Memory B cell (primary cell): ENCODE measurements at places on chromosomes 7 and 10.

DNA sequence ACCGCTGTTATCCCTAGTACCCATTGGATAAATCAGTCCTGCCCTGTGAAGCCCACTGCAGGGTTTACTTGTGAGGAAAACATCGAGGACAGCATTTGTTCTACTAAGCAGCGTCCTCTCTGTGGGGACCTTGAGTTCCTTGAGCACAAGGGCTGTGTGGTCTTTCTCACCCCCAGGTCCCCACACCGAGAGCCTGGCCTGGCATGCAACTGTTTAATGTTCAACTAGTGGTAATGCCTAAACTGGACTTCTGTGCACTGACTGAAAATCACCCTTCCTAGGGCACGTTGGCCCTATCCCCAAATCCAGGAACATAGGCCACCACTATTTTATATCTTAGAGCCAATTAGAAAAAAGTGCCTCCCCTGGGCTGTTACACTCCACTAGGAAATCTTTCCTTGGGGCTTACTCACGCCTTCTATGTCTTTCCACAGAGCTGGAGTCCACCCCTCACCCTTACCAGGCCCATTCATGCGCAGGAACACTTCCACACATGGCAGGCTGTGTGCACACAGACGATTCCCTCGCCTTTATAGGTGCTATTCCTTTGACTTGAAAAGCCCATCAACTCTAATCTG is 1.7 kb upstream of the TMEM213 start:
- DNase-seq: no peak

- no peak for DNase-seq
Observed at GRCh38 chr10:22714479-22715289, at the start of gene PIP4K2A. PIP4K2A (minus strand) TSS chr10:22714578; CDS start chr10:22714326, 252 bp downstream.

DNA sequence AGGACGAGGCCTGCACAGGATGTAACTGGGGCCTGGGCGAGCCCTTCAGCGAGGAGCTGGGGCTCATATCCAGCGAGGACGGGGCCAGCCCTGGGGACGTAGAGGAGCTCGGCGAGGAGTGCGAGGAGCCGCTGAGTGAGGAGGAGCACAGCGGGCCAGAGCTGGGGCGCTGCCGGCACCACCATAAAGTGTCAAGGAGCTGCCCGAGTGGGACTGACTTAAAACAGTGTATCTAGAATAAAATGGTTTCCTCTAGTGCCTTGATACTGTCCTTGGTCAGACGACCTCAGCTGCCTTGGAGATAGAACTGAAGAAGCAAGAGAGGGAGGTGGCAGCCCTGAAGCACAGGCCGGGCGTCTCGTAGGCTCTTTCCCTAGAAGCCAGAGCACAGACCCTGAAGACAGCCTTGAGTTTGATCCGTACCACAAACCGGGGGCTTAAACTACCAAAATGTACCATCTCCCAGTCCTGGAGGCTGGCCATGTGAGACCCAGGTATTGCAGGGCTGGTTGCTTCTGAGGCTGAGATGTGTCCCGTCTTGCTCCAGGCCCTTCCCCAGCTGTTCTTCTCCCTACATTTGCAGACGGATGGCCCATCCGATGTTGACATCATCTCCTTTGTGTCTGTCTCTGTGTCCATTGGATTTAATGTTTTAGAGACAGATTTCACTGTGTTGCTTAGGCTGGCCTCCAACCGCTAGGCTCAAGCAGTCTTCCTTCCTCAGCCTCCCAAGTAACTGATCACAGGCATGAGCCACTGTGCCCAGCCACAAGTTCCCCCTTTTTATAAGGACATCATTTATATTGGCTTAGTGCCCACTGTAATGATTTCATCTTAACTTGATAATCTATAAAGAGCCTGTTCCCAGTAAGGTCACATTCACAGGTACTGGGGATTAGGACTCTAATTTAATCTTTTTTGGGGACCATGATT is 35.8 kb downstream of the DNAJB6 start:
- DNase-seq: no peak

GRCh38 chr7:30148426-30148825 is 13.6 kb downstream of the MTURN start:
- DNase-seq: no peak

DNA sequence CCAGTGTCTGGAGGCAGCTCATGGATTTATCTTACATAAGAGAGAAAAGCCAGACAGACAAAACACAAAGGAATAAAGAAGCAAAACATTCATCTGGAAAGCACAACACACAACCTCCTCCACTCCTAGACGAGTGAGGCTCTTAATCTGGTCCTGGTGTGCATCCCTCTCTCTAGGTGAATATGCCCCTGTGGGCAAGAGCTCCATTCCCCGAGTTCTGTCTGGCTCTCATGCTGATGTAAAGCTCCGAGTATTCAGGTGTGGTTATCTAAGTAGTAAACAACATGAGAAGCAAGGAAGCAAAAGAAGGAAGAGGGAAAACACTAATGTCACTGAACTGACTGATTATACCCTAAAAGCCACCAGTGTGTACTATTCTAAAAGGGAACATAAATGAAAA is 47.9 kb upstream of the FEZF1 start:
- DNase-seq: no peak

- no peak for DNase-seq
Observed at GRCh38 chr7:127733986-127734385, 82.0 kb downstream of the SND1 start.

DNA sequence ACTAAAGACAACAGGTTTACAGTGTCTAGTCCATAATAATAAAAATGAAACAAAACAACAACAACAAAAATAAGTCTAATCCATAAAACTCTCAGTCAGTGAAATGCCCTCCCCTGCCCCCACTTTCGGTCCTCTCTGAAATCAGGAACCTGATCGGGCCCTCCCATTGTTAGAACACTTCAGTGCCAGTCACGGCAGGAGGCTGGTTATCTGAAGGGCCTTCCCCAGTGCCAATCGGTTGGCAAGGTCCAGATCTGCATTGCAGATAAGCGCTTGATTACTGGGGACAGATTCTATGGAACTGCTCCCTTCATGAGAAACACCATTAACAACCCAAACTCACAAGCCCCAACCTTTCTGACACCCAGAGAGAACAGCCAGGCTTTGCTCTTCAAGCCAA is 72.2 kb upstream of the EEPD1 start:
- no peak for DNase-seq

DNA sequence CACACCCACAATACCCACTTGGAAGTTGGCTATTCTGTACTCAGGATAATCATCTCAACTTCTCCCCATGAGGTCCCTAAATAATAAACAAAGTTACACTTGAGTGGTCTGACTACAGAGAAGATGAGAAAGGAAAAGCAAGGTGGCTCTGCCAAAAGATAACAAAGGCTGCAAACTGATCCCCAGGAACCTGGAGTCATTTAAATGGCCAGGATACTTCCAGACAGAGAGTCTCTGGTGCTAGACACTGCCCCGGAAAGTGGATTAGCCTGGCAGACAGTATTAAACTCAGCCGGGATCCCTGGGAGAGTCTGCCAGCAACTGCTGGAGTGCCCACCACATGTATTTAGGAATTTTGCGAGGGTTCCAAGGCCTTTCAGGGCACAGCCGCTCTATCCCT is 93.7 kb downstream of the DGKI start:
- DNase-seq: no peak

- DNase-seq: no peak
Observed at GRCh38 chr7:12244694-12245093, 33.6 kb downstream of the TMEM106B start.

- DNase-seq: no peak
Observed at GRCh38 chr7:24284699-24285506, 913 bp downstream of the NPY start.

DNA sequence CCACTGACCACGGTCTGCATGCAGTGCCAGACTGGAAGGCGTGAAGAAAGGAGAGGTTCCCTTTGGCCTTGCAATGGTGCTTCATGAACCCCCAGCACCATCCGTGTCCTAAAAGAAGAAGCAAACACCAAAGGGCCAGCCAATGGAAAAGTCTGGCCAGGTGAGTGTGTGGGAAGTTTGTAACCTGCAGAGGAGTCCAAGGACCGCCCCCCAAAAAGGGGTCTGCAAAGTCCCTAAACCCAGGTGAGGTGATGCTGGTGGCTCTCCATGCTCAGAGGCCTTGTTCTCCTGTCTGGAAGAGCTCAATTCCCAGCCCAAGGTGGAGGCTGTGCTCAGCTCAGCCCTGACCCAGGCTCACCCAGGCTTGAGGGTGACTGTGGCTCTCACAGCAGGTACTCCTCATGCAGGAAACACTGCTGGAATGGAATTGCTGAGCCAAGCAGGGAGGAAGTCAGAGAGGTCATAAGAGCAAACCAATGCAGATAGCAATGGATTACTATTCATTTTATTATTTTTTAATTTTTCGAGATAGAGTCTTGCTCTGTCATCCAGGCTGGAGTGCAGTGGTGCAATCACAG is 52.4 kb upstream of the NANOS1 start:
- DNase-seq: no peak

GRCh38 chr10:58754469-58755339 is 242.0 kb downstream of the BICC1 start:
- DNase-seq: no peak

GRCh38 chr7:96023387-96023786 is 251.0 kb downstream of the DYNC1I1 start:
- DNase-seq: no peak

GRCh38 chr7:22589641-22590201 is 89.7 kb upstream of the STEAP1B start:
- DNase-seq: no peak

DNA sequence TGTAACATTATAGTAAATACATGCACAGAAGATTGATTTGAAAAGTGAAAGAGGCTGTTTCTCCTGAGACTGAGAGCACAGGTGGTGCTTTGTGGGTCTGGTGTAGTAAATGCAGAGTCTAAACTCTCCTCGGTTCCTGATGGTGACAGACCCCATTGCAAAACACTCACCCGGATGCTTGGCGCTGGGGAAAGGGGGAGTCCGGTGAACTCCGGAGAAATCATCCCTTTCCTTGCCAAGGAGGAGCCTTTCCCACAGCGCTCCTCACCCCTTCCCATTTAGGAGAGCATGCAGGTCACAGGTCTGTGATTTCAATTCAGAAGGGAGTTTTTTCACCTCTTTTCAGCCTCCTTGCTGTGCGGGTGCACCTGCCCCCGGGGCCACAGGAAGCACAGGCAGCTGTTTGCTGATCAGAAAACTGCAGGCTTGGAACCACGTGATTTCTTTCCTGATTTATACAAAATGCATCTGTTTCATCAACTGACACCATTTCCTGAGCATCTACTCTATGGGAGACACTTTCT is 75.6 kb upstream of the LYZL2 start:
- DNase-seq: peak; percentile 34

DNA sequence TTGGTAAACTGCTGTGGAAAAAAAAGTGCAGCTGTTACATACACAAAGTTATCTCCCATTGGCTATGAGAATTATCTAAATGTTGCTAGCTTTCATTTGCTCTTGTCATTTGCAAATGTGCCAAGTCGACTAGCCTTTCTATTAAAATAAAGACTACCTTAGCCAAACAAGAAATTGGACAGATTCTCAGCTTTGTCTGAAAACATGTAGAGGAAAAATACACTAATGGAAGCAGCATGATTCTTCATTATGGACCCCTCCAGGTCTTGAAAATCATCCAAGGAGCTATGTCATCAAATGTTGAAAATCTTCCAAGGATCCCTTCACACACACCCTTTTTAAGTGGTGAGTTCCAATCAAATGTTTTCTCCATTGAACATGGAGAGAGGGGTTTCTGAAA is 237.7 kb downstream of the ETV1 start:
- no peak for DNase-seq

DNA sequence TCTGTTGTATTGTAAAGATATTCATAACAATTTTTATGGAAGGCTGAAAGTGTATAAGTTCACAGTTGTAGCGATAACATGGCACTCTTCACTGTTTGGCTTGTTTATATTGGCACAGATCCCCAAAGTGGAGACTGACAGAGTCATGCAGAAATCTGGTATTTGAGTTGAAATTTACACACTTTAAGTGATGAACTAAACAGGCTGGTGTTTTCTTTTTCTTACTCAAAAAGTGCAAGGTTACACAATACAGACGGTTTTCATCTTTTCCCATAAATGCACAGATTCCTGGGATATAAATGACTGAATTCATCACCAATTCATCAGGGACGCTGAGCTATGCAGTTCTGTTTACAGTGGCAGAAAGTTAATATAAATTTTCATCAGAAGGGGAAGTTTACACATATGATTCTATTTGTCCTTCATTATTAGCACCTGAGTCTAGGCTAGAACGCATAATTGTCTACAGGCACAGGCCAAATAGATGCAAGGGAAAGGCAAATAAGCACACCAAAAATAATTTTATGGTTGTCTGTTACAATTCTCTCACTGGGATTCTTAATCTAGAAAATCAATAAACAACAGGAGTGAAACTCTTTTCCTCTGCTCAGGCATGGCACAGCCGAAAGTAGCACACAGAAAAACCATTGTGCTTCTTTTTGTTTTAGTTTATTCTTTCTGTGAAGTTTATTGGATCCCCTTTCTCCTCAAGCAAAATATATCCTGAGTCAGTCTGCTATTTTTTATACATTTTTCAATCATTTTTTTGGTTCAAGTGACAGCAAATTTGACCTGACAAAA is 88.0 kb downstream of the FOXP2 start:
- DNase-seq: no peak

DNA sequence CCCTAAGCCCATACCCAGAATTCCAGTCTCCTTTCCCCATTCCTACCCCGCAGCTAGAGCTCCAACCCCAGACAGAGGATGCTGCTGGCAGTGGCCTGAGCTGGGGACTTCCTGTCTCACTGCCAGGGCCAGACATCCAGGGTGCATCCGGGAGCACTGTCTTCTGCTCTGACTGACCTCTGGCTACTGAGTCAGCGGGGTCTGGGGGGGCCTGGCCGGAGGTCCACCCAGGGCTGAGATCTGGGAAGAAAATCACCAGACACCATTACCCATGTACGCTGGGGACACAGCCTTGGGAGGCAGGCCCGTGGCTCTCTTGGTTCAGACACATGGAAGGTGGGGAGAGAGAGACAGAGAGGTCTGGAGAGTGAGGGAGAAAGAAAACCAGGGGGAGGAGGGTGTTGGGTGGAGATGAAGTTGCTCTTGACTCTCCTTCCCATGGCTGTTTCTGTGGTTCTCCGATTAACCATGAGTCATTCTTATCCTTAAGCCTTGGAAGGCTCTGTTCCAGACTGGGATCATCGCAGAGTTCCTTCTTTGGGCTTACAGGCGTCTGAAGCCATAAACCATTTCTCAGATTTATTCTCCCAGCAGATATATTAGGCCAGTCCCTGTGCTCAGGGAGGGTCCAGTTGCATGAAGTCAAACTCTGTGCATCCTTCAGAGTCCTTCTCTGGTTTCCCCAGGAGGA is 23.6 kb downstream of the TSPAN15 start:
- no peak for DNase-seq

DNA sequence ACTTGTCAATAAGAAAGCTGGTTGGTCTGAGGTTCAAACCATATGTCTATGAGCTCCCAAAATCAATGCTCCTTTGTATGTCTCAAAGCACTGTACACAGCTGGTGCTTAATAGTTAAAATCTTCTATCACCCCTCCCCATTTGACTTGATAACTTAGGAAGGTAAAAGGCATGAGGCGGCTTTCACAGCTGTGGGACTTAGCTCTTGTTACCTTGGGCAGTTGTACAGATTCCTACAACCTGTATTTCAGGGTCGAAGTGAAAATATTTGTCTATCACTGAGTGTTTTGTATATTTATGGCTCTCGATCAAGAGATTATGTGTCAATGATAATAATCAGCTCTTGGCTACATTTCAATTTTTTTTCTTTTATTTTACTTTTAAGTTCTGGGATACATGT is 992 bp upstream of the KIFBP start:
- no peak for DNase-seq

- peak; percentile 22 for DNase-seq
Observed at GRCh38 chr10:1043532-1043995, 5.4 kb downstream of the IDI1 start.
